Mucosa of gallbladder (tissue), 1 donor: ENCODE measurements at places on chromosomes 3 and 15. TPM values are rescaled to one million over a fixed set of nuclear protein-coding genes. Genes with fewer than 3 reads are reported as not detected.

ITGA11 gene
- 2.6 TPM for total RNA-seq

ALPK3 gene
- total RNA-seq, result 7.6 TPM

DNA sequence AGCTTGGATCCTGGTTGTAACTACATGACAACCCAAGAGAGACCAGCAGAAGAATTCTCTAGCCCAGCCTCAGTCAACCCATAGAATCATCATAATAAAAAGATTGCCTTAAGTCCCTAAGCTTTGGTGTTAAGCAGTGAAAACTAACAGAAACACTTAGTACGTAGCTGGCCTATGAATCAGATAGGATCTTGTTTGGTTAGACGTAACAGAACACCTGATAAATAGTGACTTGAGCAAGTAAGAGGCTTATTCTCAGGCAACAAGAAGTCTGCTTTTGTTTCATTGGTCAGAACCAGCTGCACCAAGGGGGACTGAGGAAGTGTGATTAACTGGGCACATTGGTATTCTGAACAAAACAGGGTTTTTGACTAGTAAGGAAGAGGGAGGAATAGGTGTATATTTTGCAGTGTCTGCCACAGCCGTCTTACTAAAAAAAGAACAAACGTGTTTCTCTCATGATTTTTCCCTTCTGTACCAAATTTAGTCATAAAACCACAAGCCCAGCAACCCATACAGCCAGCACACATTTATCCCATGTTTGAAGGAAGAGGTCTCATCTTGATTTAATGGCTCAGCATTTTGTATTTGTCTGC, 53.3 kb upstream of the GLCE start:
- DNase-seq, result no peak

ZIC1 gene
- 0.06 TPM for total RNA-seq

DNA sequence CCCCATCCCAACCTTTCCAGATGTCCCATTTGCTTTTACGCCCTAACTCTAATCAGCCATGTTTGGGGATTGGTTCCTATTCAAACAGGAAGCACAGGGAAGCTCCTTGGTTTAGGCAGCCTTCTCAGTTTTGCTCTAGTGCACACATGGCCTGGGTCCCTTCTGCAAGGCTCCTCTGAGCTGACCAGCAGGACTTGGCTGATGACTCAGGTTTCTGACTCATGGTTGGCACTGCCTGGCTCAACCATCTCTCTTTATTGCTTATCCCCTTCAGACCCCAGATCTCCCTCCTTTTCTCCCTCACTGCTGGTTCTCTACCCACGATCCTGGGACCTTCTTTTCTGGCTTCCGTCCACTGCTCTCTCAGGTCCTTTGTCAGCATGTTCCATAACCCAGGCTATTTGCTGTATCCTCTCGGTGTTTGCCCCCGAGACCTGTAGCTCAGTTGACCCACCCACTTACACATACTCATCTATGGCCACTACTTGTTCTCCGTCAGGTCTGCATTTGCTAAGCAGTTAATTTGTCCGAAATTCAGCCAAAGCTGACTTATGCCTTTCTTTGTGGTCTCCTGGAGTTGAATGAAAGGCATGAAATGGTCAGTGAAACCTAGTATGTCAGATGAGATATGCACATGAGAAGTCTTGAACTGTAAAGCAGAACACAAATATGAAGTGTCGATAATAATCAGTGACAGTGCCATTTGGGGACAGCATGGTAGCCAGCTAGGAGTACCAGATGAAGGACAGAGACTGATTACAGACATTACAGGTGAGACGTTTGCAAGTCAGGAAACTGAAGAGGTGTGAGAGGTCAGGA, 323.5 kb upstream of the ROPN1 start:
- DNase-seq, result no peak

DNA sequence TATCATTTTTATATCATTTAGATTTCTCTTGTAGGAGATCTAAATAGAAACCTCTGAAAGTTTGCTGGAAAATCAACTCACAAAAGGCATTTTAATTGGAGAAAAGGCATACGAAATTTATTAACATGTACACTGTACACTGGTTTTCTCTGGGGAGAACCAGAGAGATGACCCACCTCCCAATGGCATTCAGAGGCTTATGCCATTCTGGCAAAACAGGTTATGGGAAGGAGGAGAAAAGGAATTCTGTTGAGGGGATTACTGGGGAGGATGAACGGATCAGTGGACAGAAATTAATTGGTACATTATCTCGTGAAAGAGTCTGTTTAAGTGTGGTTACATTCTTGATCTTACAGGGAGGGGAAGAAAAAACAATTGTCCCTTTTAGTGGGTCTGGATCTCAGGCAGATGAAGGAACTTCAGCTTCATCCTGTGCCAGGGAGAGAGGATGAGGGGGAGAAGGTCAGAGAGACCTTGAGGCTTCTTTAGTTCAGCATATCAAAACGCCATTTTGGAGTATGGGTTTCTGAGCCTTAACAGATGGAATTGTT, 16.5 kb downstream of the RAB11A start:
- DNase-seq, result no peak

SLC35G2 gene
- total RNA-seq, result 3.4 TPM
